ENCODE measurements at places on chromosomes 13 and 19.

GRCh38 chr19:23541991-23542390 is 145.0 kb downstream of the ZNF675 start:
- no peak for DNase-seq

DNA sequence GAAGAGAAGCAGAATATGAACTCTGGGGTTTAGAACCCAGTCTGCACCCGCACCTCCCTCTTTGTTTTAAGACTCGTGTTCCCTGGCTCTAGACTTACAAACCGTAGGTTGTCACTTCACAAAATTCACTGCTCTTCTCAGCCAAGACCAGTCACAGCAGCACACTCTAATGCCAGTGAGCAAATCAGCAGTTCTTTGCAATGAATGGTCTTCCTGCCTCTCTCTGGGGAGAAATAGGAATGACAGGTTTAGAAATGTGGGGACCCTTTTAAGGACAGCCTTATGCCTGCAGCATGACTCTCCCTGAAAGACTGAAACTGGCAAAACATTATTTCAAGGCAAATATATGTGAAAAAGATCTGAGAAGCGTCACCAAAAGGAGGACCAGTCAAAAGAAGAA is 156.9 kb downstream of the KCTD15 start:
- no peak for DNase-seq

- no peak for DNase-seq
Observed at GRCh38 chr13:42876887-42877545, 95.6 kb downstream of the FAM216B start.

GRCh38 chr13:33004511-33004910 is 11.7 kb upstream of the KL start:
- no peak for DNase-seq

GRCh38 chr19:42293540-42293939 is 8.4 kb upstream of the PRR19 start:
- no peak for DNase-seq

All from cortex of kidney (tissue), 1 donor.